ENCODE measurements at places on chromosomes 6 and 20. TPM values are rescaled to one million over a fixed set of nuclear protein-coding genes. Genes with fewer than 3 reads are reported as not detected.

ME1 gene
- 16.1 TPM for total RNA-seq

COL12A1 gene
- 5.8 TPM for total RNA-seq

HSPA1L gene
- 1.9 TPM for total RNA-seq

TMEM170B gene
- 5.6 TPM for total RNA-seq

PPARD gene
- 7.4 TPM for total RNA-seq

NTSR1 gene
- 2.2 TPM for total RNA-seq

SLC16A10 gene
- not detected for total RNA-seq

TBXT gene
- not detected for total RNA-seq

TXNDC5 gene
- total RNA-seq = 2,272 TPM

GTF3C6 gene
- total RNA-seq = 84.6 TPM

CRISP2 gene
- total RNA-seq = not detected

MMP24 gene
- 0.78 TPM for total RNA-seq

CCN2 gene
- 861 TPM for total RNA-seq

GGTLC1 gene
- not detected for total RNA-seq

TASP1 gene
- total RNA-seq = 9.2 TPM

BPIFB1 gene
- not detected for total RNA-seq

C6orf58 gene
- not detected for total RNA-seq

PLG gene
- total RNA-seq = not detected

RIPPLY2 gene
- not detected for total RNA-seq

PPP1R3G gene
- total RNA-seq = 0.39 TPM

OOEP gene
- not detected for total RNA-seq

GLO1 gene
- total RNA-seq = 151 TPM

NFKBIL1 gene
- total RNA-seq = 21.9 TPM

PXT1 gene
- total RNA-seq = 0.07 TPM

SOX18 gene
- 27.3 TPM for total RNA-seq

MOXD1 gene
- 0.07 TPM for total RNA-seq

ALDH5A1 gene
- 0.53 TPM for total RNA-seq

TMEM14B gene
- 50.9 TPM for total RNA-seq

TNFRSF6B gene
- 37.0 TPM for total RNA-seq

AURKA gene
- 32.9 TPM for total RNA-seq

C20orf144 gene
- 0.11 TPM for total RNA-seq

DNAH8 gene
- 0.04 TPM for total RNA-seq

PLA2G7 gene
- total RNA-seq = not detected

LZTS3 gene
- 3.2 TPM for total RNA-seq

NCOA7 gene
- total RNA-seq = 38.1 TPM

BCKDHB gene
- total RNA-seq = 10.8 TPM

XKR7 gene
- total RNA-seq = not detected

PKIB gene
- total RNA-seq = 0.13 TPM

Measured in pulmonary artery endothelial cell (primary cell).